ENCODE measurements at places on chromosomes 2 and 18. TPM values are rescaled to one million over a fixed set of nuclear protein-coding genes. Genes with fewer than 3 reads are reported as not detected.
A peak's percentile ranks its signal among the peaks of the same experiment; 100 is the strongest.

GRCh38 chr2:172600557-172601008, 44.7 kb downstream of the PDK1 start:
- no peak for DNase-seq

DNA sequence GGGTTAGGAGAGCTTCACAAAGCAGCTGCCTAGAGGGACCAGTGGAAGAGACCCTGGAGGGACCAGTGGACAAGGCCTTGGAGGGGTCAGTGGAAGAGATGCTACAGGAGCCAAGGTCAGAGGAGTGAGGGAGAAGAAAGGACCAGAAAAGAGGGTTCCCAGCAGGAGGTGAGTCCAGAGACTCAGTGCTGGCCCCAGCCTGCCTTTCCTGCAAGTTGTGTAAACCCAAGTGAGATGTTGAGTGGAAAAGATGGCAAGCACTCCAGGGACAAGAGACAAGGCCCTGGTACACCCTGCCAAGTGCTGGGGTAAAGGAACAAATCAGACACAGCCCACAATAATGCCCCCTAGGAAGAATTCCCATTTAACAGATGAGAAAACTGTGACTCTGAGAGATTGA, 94.4 kb downstream of the TTC32 start:
- DNase-seq, result no peak

DNA sequence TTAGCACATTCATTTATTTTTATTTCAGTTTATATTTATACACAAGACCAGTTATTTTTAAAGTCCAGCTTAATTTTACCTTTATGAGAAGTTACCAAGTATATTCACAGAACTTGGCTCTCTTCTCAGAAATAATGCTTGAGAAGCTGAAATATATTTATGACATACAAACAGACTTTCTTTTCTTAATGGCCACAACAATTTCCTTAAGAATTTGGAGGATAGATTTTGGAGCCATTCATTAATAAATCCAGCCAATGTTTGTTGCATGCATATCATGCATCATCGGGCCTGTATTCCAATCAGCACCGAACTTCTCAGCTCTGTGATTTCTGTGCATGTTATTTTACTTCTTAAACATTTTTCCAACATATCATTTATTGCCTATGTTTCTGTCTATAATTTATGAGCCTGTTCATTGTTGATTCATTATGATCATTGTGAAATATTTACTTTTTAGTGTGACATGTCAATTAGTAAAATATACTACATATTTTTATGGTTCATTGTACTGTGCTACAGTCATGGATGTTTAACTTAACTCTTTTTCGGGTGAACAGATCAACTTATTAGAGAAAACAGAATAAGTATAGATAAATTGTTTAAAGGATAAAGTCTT, 3.5 kb downstream of the GULP1 start:
- DNase-seq, result no peak

DNA sequence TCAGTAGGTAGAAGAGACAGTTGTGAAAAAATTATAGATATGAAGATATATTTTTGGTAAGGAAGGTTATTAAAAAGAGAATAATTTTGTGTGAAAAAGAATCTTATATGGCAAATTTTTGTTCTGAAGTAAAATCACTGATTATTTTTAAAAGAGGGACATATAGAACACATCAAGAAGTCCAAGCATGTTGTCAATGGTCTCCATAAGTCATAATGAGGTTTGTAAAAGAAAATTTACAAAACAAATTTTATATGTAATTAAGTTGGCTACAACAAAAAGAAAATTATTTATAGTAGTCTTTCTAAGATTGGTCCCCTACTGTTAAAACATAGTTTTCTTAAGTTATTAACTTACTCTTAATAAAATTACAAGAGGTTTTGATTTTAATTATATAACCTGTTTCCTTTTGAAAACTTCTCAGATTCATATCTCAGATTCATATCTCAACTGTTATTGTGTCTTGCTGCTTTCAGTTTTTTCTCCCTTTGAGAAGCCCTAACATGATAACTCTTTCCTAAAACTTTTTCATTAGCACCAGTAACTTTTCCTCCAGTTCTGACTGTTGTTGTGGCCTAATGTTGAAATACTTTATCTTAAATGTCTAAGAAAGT, 81.2 kb downstream of the SH3YL1 start:
- DNase-seq, result no peak

GRCh38 chr2:240302041-240302440, 133.4 kb upstream of the GPC1 start:
- no peak for DNase-seq

GRCh38 chr2:170276925-170277629, 99.1 kb downstream of the MYO3B start:
- no peak for DNase-seq

DNA sequence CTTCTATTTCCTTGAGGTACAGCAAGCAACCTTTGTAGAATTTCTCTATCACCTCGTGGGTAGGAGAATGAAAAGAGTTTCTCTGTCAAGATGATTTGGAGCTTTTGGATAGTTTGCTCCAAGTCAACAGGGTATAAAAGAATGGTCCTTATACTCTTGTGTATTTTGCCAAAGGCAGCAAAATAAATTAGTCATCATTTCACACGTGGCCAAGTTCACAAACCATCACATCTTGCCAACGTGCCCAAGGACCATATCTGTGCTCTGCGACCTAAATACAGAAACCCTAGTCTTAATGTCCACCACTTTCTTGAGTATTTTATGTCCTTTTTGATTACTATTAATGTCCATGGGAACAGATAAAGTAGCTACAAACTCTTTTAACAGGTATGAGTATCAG, 262.9 kb downstream of the AFF3 start:
- peak; percentile 72 for DNase-seq

The HNMT gene
- 40.7 TPM for total RNA-seq

The GKN2 gene
- not detected for total RNA-seq

The CYP27C1 gene
- 3.5 TPM for total RNA-seq

The OTOS gene
- total RNA-seq, result not detected

The ANKRD30B gene
- total RNA-seq, result 0.59 TPM

The SCG2 gene
- 79.7 TPM for total RNA-seq

The IL1F10 gene
- not detected for total RNA-seq
